ENCODE measurements at places on chromosomes 13 and 19.

GRCh38 chr19:54937926-54938325 lies 9.4 kb downstream of the NLRP7 start:
- no peak for DNase-seq

DNA sequence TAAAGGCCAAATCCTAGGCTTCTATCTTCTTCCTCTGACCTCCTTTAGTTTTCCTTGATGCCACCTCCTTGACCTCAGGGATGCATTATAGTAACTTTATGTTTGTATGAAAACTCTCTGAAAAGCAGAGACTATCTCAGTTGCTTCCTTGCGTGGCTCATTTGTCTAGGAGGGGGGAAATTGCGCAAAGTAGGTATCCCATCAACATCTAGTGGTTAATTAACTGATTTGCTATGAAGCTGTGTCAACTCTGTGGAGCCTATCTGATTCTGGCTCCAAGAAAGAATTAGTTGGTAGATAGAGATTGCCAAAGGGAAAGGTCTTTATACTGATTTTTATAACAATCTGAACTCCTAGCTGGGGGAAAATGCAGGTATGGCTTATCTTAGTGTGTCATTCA lies 82.1 kb upstream of the FRY start:
- DNase-seq, result no peak

DNA sequence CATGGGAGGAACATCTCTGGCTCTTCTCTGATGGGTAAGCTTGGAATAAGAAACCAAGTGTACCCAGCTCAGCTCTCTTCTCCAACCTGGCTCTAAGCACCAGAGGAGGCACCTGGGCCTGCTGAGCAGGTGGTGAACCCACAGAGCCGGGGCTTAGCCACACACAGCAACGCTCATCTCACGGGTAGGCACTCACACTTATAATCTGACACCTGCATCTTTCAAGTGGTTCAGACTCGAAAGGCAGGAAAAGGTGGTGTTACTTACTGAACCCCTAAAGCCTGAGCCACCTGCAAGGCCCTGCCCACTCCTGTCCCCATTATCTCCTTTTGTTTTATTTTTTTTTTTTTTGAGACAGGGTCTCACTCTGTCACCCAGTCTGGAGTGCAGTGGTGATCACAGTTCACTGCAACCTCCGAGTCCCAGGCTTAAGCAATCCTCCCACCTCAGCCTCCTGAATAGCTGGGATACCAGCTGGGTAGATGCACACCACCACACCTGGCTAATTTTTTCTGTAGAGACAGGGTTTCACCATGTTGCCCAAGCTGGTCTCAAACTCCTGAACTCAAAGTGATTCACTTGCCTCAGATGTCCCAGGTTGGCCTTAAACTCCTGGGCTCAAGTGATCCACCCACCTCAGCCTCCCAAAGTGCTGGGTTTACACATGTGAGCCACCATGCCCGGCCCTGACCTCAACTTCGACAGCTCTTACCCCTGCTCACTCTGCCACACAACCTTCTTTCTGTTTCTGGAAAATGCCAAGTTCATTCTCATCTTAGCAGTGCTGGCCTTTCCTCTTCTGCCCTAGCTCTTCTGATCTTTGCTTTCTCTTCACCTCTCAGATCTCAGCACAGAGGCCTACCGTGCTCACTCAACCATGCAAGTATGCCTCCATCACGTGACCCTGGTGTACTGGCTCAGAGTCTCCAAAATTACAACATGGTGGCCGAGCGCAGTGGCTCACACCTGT lies 9.7 kb downstream of the FBXL12 start:
- no peak for DNase-seq

GRCh38 chr13:28089065-28089464 lies 11.3 kb downstream of the FLT3 start:
- DNase-seq, result no peak

DNA sequence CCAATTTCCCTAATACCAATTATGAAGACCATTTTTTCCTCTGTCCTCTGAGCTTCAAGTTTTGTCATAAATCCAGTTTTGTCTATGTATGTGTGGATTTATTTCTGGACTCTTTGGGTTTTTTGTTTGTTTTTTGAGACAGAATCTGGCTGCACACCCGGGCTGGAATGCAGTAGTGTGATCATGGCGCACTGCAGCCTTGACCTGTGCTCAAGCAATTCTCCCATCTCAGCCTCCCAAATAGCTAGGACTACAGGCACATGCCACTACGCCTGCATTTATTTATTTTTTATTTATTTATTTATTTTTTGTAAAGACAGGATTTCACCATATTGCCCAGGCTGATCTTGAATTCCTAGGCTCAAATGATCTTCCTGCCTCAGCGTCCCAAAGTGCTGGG lies 45.3 kb upstream of the GTF3A start:
- DNase-seq, result no peak

DNA sequence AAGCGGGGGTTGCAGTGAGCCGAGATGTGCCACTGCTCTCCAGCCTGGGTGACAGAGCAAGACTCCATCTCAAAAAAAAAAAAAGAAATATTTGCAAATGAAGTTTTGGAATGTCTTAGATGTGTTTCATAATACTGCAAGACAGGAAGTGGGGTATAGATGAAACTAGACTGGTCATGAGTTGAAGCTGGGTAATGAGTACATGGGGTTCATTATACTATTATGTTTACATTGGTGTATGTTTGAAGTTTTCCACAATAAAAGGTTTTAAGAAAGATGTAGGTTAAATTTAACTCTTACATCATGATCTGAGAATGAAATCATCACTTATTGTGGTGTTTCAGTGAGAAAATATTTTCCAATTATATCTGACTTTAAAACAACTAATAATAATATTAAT lies 19.0 kb downstream of the FNDC3A start:
- DNase-seq, result no peak

DNA sequence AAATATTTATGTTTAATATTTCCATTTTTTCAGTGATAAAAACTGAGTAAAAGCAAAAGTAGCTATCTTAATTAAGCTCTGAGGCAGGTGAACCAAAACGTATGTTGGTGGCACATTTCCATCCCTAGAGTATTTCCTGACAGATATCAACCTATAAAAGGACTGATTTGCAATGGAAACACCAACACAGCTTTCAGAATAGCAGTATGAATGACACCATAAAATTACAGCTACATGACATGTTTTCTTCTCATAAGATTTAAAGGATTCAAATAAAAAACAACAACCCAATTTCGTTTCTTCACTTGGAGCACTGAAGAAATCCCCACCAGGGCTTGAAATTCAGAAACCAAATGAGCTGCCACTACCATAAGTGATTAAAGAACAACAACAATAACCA lies 194.4 kb downstream of the RFC3 start:
- no peak for DNase-seq

DNA sequence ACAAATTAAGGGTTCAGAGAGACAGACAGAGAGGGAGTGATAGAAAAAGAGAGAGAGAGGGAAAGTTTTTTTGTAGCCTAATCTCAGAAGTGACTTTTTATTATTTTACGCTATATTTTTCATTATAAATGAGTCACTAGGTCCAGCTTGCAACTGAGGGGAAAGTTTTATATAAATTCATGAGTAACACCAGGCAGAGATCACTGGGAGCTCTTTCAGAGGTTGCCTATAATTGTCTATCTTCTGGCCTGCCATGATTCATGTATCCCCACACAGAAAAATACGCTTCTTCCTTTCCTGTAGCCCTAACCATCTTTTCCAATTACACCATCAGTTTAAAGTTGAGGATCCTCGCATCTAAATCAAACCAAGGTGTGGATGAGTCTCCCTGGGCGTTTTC lies 467.9 kb downstream of the SLITRK1 start:
- DNase-seq, result no peak

DNA sequence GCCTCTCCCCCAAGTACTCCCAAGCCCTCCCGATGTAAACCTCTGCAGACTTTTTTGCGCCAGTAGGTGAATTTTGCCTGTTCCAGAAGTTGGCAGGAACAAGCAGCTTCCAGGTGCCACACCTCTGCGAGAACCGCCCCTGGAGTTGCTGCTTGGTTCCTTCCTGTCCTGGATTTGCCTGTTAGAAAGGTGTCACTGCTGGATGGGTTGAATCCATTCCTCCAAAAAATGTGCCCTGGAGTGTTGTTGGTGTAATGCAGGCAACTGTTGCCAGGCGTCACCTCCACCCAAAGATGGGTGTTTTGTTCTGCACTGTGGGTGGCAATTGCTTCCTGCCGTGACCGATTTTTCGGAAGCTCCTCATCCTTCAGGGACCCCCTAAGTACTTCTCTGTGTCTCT lies 5.7 kb downstream of the PGPEP1 start:
- DNase-seq, result no peak

DNA sequence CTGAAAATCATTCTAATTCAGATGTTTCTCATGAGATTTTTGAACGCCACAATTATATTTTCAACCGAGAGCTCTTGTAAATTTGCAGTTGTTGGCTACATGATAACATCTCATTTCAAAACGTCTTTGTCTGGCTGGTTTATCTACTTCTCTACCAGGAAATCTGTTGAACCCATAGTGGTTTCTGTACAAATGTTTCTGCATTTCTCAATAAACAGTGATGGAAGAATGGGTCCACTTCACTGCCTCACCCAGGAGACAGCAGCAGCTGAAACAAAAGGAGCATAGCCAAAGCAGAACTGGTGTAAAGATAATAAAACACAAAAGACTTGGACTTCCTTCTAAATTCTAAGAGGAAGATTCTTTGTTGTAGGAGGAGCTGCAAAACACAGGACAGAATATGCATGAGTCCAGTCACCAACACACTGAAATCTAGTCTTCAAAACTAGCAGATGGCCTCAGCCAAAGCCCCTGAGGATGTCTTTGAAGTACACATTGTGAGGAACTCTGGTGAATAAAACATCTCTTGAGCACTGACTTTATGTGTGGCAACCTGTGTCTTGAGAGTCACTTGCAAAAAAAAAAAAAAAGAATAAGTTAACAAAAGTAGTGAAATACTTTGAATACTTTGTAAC lies 68.6 kb upstream of the FGF14 start:
- DNase-seq, result no peak

DNA sequence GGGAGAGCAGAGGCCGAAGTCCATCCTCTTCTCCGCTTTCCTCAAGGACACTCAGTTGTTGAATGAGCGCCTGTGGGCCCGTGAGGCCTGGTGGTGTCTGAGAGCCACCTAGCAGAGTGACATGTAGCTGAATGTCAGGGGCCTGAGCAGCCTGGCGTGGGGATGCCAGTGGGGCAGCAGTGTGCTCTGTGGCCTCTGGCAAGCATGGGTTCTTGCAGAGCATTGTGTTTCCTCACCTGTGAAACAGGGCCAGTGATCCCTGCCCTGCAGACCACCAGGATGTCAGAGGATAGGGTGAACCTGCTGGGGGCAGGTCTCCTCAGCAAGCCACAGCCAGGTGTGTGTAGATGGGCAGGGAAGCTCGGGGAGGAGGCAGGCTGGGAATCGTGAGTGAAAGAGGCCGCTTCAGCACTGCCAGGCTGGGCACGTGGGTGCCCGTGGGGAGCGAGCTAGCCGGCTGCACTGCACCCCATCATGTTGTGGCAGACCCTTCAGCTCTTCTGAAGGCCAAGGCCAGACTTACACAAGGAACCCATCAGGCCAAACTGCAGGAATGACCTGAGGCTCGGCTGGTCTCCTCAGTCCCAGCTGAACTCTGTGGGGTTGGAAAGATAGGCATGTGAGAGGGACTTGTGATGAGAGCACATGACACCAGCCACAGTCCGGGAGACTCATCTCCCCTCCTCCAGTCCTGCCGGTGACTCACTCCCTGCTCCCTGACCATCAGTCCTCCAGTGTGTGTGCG lies 5.0 kb downstream of the PPP1R37 start:
- no peak for DNase-seq

- DNase-seq, result no peak
Measured at GRCh38 chr19:4609878-4610511, 29.3 kb upstream of the TNFAIP8L1 start.

DNA sequence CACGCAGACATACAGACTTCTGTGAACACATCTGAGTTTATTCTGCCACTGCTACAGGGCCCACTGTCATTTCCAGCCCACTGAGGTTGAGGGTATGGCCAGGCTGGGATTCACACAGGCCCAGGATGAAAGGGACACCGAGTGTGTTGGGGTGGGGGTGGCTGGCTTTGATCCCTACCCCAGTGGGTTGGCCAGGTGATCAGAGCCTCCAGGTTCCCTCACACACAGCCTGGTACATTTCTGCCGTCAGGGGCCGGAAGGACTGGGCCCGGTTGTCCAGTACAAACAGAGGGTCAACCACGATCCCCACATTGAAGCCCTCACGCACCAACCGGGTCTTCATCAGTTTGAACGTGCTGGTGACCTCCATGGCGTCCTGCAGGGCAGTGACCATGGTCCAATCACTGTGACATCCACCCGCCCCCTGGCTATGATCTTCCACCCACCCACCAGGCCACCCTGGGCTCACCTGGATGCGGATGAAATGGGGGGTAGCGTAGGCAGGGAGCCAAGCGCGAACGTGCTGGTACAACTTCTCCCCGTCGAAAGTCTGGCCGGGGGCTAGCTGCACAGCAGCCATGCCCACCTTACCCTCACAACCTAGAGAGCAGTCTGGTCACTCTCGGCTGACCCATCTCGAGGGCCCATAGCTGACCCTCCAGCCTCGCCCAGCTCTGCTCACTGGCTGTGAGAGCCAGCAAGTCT lies 13.3 kb downstream of the SLC27A5 start:
- no peak for DNase-seq

DNA sequence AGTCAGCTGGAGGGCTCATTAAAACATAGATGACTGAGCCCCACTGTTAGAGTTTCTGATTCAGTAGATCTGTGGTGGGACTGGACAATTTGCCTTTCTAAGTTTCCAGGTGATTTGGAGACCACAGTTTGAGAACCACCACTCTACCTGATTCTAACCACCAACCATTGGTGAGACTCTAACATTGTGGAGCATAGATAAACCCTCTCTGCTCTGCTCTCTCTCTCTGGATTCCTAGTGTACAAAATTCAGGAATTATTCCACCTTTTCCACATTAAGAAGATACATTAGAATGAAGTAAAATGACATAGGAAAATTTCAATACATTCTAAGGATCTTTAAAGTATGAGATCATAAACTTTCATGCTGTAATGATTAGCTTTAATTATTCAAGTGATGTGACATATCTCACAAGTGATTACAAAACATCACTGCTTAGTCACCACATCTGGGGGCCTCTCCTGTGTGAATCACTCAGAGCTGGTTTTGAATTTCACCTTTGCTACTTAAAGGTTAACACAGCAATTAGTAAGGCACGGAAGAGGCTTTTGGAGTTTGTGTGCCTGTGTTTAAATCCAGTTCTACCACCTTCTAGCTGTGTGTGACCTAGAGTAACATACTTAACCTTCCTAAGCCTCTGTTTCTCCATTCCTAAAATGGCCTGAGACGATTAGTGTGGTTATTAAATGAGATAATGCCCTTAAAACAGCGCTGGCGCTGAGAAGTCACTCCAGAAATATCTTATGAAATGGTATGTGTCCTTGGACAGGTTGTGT lies 78.5 kb upstream of the NBEA start:
- DNase-seq, result no peak

- DNase-seq, result no peak
Measured at GRCh38 chr13:68345963-68346531, 1115.9 kb upstream of the PCDH9 start.

GRCh38 chr13:88919970-88920628 lies 1248.9 kb downstream of the SLITRK5 start:
- no peak for DNase-seq

GRCh38 chr19:49382639-49383038 lies 5.4 kb upstream of the KASH5 start:
- DNase-seq, result no peak

GRCh38 chr19:28736528-28736927 lies 476.4 kb downstream of the UQCRFS1 start:
- no peak for DNase-seq
